ENCODE measurements at places on chromosomes 5 and 9.

- no peak for DNase-seq
These were observed 40.7 kb downstream of the EBF1 start for GRCh38 chr5:159058716-159059636.

- no peak for DNase-seq
These were observed 15.7 kb upstream of the C5orf34 start for GRCh38 chr5:43530648-43531047.

DNA sequence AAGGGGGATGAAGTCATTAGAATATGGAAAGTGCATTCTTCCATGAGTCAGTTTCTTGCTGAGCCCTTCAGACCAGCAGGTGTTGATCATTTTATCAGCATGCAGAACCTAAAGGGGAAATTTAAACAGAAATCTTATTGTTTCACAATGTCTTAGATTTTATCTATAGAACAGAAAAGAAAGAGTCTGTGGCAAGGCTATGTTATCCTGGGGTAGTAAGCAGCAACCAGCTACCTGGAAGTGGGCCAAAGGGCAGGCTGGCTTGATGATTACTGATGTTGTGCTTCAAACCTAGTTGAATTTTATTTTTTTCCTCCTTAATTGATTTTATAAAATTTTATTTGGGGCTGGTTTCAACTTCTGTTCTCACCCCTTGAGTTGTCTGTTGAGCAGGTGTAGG, 101.5 kb downstream of the LRRC70 start:
- no peak for DNase-seq

DNA sequence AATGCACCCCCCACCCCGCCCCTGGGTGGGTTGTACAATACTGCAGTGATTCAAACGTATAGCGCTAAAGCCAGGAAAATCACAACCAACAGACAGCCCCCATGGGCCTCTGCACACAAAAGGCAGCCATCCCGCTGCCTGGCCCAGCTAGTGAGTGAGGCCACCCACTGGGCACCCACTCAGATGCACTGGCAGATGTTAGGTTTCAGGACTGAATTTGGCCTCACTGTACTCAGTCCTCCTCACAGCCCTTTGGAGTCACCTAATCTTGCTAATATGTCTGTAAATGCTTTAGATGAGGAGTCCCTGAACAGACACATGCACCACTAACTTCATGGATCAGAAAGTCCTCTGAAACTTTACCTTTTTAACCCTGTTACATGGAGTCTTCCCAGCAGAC, 87.7 kb downstream of the FSTL4 start:
- no peak for DNase-seq

GRCh38 chr9:76452839-76453238, 6.1 kb upstream of the GCNT1 start:
- DNase-seq: no peak

DNA sequence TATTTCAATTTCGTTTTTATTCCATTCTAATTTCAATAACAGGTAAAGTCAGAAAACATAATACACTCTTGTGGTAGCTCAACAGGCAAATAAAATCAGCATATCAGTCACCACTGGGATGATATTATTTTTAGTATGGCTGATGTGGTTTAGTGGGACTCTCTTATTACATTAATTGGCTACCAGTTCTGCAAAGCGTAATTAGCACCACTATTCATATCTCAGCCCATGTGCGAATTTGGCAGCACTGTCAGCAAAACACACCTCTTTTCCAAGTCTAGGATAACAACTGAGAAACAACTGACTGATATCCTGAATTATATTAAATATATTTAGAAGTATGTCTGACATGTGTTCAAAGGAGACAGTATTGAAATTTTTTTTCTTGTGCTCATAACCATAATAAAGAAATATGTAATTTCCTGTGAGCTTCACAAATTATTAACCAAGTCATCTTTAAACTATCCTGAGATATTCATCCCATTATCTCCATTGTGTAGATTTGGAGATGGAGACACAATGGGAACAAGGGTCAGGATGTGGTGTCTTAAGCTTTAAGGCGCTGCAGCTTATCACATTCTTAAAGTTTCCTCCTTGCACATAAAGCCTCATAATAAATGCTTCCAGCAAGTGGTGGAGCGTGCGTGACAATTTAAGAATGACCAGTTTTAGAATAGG, 212.4 kb downstream of the TLE1 start:
- DNase-seq: no peak

GRCh38 chr9:117355542-117355941, 59.3 kb downstream of the ASTN2 start:
- DNase-seq: no peak

- no peak for DNase-seq
These were observed 973.6 kb upstream of the WWC1 start for GRCh38 chr5:167317884-167318283.

All from CD4-positive, alpha-beta T cell treated with Interleukin-4 for 1 hour (primary cell).